Omental fat pad (tissue), 4 donors: ENCODE measurements at places on chromosomes 1 and 21. TPM values are rescaled to one million over a fixed set of nuclear protein-coding genes. Genes with fewer than 3 reads are reported as not detected.

DNA sequence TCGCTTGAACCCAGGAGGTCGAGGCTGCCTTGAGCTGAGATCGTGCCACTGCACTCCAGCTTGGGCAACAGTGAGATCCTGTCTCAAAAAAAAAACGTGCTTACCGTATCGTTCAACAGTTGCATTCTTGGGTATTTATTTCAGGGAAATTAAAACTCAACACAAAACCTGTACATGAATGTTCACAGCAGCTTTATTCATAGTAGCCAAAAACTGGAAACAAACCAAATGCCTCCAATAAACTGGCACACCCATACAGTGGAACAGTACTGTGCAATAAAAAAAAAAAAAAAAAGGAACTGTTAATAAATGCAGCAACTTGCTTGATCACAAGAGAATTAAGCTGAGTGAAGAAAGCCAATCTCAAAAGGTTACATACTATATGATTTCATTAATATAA is 6.7 kb downstream of the KHDRBS1 start:
- DNase-seq, result no peak

GRCh38 chr1:159935305-159935704 is 10.0 kb upstream of the TAGLN2 start:
- DNase-seq, result no peak

DNA sequence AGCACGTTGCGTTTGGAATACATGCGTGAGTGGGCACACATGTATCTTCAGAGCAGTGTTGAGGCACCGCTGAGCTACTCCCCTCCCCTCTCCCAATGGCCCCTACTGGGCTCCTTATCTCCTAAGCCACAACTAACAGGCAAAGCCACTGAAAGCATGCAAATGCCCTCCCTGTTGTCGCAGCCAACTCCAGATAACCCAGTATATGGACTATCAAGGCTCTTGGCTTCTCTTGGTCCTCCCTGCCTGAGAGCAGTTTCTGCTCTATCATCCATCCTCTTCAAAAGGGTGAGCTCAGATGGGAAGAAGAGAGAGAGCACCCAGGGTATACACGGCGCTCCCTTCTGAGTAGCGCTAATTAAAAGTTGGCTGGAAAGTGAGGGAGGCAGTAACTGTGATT is 58.5 kb upstream of the CNTN2 start:
- DNase-seq, result no peak

DNA sequence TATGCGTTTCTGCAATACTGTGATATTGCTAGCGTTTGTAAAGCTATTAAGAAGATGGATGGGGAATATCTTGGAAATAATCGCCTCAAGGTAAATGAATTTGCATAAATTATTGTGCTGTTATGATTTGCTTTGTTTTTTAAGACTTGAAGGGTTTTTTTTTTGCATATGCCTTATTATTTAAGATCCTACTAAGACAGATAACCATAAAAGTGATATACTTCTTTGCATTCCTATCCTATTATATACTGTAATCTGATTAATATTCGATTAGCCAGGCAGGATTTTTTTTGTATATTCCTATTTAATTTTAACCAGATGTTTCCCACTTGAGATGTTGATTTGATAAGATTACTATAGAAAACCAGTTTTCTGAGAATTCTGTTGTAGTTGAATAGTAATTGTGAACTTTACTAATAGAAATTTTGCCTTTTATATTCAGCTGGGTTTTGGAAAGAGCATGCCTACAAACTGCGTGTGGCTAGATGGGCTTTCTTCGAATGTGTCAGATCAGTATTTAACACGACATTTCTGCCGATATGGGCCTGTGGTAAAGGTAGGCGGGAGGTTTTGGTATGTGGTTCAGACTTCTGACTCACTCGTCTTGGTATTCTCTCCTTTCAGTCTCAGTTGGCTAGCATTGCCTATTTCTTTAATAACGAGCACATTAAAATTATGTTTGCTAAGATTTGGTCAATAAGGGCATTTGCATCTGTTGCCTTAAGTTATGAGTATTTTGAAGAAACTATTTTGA is 56.8 kb downstream of the ZBTB17 start:
- DNase-seq, result no peak

NTRK1 gene
- total RNA-seq, result 1.6 TPM
